Activated gamma-delta T cell (primary cell): ENCODE measurements at places on chromosomes 2 and 18.

GRCh38 chr2:238345297-238345968 lies 25.1 kb downstream of the TRAF3IP1 start:
- DNase-seq = no peak

GRCh38 chr2:71780162-71780561 lies 326.8 kb downstream of the DYSF start:
- DNase-seq = no peak

DNA sequence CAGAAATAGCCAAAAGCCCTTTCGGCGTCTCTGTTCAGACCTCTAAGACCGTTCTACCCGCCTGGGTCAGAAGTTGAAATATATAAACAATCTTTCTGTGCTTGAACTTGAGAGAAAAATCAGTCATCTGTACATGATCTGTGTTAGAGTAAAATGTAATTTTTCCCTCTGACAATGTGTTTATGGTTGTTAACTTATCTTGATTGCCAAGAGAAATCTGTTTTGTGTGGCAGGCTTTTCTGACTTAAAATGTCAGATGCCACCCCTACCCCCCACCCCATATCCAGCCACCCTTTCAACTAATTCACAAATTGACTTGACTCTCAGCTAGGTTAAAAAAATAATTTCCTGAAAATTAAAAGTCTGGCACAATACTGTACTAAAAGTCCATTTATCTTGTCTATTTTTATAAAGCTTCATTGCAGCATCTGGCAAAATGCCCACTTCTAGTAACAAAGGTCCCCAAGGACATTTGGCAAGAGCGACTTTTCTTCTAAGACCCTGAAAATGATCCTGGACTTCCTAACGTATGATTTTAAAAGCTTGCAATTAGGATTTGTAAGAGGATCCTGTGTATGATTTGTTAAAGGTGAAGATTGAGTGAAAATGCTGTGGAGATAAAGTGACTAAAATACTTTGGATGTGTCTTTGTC lies 304.2 kb downstream of the EPHA4 start:
- DNase-seq = no peak

- no peak for DNase-seq
Measured at GRCh38 chr2:144501118-144501517, 18.8 kb downstream of the ZEB2 start.

DNA sequence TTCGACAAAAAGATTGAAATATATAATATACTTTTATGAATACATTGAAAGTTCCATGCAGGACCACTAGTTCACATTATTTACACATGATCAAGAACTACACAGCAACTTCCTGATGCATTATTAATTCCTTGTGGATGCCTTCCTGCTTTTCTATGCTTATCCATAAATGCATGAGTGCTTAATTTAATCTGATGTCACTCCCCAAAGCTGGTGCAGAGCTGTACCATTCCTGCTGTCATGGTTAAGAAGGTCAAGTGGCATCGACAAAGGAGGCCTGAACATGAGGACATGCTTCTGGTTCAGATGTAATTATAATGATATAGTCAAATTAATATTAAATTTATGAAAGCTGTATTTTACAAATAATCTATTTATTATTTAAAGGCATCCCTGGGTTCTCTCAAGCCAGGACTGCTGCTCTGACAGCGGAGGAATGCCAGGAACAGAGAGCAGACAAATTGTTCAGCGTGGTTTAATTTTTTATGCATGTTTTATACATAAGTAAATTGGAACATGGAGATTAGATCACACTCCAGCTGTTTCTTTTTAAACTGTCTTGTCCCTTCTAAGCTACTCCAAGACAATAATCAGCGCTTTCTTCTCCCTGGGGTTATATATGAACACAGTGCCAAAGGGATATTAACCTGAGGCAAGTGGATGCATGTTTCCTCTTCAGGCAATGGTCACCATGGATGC lies 307.3 kb upstream of the CNTNAP5 start:
- DNase-seq = no peak

DNA sequence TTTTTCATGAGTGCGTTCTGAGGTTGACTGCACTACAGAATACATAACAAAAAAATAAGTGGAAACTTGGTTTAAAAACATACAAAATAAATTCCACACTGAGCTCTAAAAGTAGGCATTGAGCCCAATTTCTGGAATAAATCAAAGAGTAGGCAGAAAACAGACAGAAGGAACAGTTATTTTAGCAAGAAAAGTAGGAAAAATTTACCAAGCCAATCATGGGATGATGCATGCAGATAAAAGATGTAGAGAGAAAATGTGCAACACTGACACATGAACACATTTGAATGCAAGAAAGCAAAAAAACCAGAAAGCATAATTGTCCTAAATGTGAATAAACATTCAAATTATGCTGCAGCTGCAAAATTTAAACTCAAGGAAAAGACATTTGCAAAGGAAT lies 308.3 kb downstream of the DLGAP1 start:
- no peak for DNase-seq

DNA sequence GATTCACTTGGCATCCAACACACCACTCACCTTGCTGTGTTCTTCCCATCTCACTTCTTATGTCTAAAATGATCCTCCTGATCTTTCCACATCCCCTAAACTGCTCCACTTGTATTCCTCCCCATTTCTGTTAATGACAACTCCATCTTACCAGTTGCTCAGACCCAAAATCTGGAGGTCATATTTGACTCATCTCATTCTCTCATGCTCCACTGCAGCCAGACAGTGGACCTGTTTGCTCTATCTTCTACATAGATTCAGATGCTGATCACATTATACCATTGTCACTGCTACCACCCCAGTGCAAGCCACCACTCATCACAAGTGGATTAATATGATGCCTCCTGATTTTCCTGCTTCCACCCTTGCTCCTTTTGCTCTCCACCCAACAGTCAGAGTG lies 7.9 kb upstream of the NABP1 start:
- no peak for DNase-seq

DNA sequence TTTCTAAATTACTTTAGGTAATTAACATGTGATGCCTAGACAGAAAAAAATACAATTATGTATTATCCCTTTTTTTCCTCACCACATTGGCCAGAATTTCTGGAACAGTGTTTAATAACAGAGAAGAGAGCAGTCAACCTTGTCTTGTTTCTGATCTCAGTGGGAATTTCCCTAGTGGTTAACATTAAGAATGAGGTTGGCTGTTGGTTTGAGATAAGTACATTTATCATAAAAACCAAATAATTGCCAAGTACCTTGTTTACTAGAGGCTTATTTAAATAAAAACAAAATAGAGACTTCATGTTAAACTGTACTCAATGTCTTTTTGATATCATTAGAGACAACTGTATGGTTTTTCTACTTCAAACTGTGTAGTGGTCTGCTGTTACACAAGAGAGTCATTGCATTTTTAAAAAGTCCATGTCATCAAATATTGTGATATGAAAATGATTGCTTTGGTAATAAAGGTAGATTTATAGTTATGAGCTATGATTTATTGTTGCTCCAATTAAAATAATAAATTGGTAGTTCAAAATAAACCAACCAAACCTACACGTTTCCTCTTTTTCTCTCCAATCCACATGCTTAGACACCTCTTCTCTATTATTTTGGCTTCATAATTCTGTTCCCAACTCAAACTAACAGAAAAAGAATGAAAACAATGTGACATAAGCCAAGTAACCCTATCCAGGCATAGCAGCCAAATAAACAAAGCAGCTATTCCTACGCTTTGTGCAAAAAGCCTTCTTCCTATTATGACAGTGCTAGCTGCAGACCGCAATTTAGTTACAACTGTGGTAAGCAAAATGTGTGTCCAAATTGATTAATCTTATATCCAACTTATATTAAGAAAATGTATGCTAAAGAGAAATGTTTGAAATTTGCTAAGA lies 20.9 kb upstream of the TANK start:
- no peak for DNase-seq

- DNase-seq = no peak
Measured at GRCh38 chr2:142694282-142694681, 183.2 kb upstream of the KYNU start.

DNA sequence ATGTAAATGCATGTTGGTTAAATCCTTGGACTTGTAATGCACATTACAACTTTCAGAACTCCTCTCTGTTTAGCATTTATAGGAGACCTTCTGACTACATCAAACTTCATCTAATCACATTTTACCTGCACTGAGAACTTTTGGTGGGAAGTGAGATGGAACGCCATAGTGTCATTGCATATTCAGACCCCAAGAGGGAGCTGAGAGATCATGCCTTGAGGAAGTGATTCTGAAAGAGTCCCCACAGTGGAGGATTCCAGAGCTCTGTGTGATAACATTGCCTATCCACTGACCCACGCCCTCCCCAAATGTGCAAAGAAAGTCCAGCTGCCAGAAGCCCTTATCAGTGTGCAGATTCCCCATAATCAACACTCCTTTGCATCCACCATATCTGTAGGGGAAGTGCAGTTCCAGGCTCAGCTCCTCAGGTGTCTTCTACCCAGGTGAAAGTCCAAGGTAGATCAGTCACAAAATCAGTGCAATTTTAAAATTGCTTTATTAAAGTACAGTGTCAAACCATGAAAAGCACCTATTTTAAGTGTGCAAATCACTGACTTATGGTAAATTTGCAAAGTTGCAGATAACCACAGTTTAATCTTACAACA lies 212.4 kb downstream of the RPIA start:
- no peak for DNase-seq

DNA sequence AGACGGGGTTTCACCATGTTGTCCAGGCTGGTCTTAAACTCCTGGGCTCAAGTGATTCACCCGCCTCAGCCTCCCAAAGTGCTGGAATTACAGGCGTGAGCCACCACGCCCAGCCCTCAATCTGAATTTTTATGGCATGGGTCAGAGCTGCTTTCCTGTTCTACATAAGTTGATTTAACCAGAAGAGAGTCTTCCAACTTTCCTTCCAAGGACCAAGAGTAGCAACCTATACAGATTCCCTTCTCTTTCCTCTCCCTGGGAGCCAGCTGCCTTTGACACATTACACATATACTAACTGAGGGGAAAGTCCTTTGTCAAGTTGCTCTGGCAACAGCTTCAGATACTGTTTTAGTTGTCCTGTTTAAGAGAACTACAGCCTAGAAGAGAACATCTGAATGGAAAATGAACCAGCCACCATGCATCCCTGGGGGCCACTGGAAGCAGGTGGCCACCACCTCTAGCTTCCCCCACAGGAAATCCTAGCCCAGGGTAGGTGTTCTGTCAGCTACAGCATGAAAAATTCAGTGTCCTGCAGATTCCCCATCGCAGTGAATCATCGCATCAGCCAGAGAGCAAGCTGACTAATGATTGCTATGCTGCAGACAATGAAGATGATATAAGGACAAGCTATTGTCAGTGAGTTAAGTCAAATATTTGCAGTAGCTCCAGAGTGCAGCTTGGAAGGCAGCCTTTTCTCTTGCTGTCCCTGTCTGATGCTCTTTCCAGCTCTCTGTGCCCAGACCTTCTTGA lies 62.9 kb downstream of the POMC start:
- no peak for DNase-seq
